ENCODE measurements at places on chromosomes 1 and 21. TPM values are rescaled to one million over a fixed set of nuclear protein-coding genes. Genes with fewer than 3 reads are reported as not detected.
A peak's percentile ranks its signal among the peaks of the same experiment; 100 is the strongest.

GRCh38 chr1:149917571-149918144, at the start of gene SV2A:
Gene SV2A (minus strand): TSS chr1:149917844. CDS start chr1:149913840, 4,004 bp downstream.
- peaks cover 52% of the 10 kb centered on the region for H3K4me1 ChIP-seq
- no peaks in the 10 kb centered on the region for H3K27me3 ChIP-seq
- peak within 1 kb of the TSS; percentile 79 for H3K4me3 ChIP-seq
- peak; percentile 43 for DNase-seq

DNA sequence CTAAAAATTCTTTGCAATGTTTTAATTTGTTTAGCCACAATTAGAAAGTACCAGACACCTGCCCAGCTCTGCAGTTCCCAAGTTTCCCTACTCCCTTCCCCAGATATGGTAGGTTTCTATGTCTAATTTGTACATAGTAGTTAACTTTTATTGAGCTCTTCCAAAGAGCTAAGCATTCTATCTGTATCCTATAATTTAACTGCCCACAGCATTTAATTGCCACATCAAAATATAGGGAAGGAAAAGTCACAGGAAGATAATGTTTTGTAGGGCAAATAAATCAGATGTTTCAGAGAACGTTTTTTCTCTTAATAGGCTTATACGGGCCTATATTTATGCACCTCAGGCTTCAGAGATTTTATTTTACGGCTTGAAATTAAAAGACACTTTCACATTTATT, 15.7 kb upstream of the FMO3 start:
- no peaks in the 10 kb centered on the region for H3K4me1 ChIP-seq
- no peaks in the 10 kb centered on the region for H3K36me3 ChIP-seq
- DNase-seq = no peak
- H3K27me3 ChIP-seq = no peaks in the 10 kb centered on the region
- H3K4me3 ChIP-seq = no peak overlapping the region

- H3K27me3 ChIP-seq = peaks cover 2% of the 10 kb centered on the region
- no peak for DNase-seq
- H3K4me3 ChIP-seq = no peak overlapping the region
- H3K27ac ChIP-seq = no peak overlapping the region
These were observed 85.2 kb downstream of the HIVEP3 start for GRCh38 chr1:41833519-41834000.

DNA sequence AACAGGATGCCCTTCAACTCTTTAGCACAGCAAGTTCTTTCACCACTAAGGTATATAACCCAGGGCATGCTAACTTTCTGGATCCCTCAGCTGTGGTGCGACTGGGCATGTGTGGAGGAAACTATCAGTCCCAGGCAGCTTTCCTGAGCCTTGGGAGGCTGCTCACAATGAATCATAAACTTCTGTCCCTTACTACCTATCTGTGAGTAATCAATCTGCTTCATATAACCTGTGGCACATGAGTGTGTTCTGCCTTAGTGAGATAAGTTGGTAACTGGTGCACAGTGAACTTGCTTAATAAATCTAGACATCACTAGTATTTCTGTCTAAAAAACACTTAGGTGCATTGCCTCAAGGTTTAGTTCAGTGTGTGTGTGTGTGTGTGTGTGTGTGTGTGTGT, 158.0 kb downstream of the GPATCH2 start:
- no peaks in the 10 kb centered on the region for H3K36me3 ChIP-seq
- H3K4me1 ChIP-seq = no peaks in the 10 kb centered on the region
- H3K27me3 ChIP-seq = no peaks in the 10 kb centered on the region
- DNase-seq = no peak

- no peaks in the 10 kb centered on the region for H3K36me3 ChIP-seq
- H3K27ac ChIP-seq = peak overlapping the region; percentile 43
- peaks cover 52% of the 10 kb centered on the region for H3K4me1 ChIP-seq
- DNase-seq = peak; percentile 69
These were observed 18.9 kb upstream of the ZNF683 start for GRCh38 chr1:26391450-26391849.

GRCh38 chr1:5670590-5671350, 321.5 kb downstream of the NPHP4 start:
- H3K27ac ChIP-seq = no peak overlapping the region
- H3K4me1 ChIP-seq = peaks cover 3% of the 10 kb centered on the region
- no peak for DNase-seq
- no peaks in the 10 kb centered on the region for H3K36me3 ChIP-seq

- H3K4me1 ChIP-seq = peaks cover 8% of the 10 kb centered on the region
- no peak for DNase-seq
- no peaks in the 10 kb centered on the region for H3K27me3 ChIP-seq
- H3K4me3 ChIP-seq = no peak overlapping the region
- peaks cover 24% of the 10 kb centered on the region for H3K36me3 ChIP-seq
- H3K27ac ChIP-seq = no peak overlapping the region
These were observed 75.8 kb upstream of the DPH5 start for GRCh38 chr1:101101360-101101759.

DNA sequence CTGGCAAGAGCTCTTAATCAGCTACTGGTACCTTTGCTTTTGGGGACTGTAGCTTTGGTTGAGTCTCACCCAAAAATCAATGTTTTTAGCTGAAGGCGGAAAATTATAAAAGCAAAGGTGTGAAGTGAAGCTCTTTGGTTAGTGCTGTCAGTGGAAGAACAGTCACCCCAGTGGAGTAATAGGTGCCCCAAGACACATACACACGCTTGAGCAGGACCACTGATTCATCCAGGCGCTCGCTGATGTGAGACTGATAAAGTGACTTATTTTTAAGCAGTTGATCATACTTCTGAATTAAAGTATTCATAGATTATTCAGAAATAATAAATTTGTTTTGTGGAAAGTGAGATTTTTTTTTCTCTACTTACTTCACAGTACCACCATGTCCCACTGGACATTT, 37.1 kb downstream of the TGFB2 start:
- no peak for DNase-seq
- H3K4me1 ChIP-seq = peaks cover 5% of the 10 kb centered on the region
- H3K4me3 ChIP-seq = no peak overlapping the region
- H3K36me3 ChIP-seq = no peaks in the 10 kb centered on the region

DNA sequence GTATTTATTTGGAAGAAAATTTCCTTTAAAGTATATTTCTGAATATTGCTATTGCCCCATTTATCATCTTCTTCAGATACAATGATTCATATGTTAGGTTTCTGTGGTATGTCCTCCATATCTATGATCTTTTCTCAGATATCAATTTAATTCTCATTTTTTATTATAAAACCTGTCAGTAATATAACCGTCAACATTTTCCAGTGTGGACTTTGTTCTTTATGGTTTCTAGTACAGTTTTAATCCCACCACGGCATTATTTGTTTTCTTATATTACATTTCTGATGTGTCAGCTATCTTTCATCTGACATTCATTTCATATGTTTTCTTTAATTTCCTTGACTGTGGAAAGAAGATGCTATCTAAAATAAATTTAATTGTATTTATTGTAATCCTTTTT, 97.9 kb downstream of the PLPPR5 start:
- H3K4me3 ChIP-seq = no peak overlapping the region
- H3K27ac ChIP-seq = no peak overlapping the region
- no peaks in the 10 kb centered on the region for H3K27me3 ChIP-seq
- DNase-seq = no peak
- no peaks in the 10 kb centered on the region for H3K4me1 ChIP-seq
- no peaks in the 10 kb centered on the region for H3K36me3 ChIP-seq

GRCh38 chr1:116737855-116738321, 16.3 kb upstream of the CD2 start:
- no peaks in the 10 kb centered on the region for H3K27me3 ChIP-seq
- peaks cover 18% of the 10 kb centered on the region for H3K36me3 ChIP-seq
- H3K4me3 ChIP-seq = peak overlapping the region; percentile 55
- peaks cover 58% of the 10 kb centered on the region for H3K4me1 ChIP-seq

GRCh38 chr1:110094931-110095654, 17.1 kb upstream of the UBL4B start:
- H3K27ac ChIP-seq = no peak overlapping the region
- DNase-seq = no peak
- H3K4me1 ChIP-seq = no peaks in the 10 kb centered on the region
- no peaks in the 10 kb centered on the region for H3K36me3 ChIP-seq

DNA sequence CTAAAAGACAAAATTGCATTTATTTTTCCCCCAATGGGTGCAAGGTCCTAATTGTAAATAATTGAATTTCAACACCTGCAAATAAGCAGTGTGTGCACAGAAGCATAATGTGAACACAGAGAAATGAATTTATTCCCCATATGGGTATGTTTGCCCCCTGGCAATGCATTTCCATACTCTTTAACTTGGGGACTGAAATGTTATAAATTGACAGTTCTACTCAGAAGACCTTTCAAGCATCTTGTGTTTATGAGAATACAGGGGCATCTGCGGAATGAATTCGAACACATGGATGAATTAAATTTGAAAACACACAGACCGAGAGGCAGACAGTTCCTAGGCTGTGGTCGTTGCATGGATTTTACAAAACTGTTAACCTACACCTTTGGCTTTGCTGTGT, 3.5 kb downstream of the PBX1 start:
- peaks cover 6% of the 10 kb centered on the region for H3K4me1 ChIP-seq
- H3K4me3 ChIP-seq = no peak overlapping the region

Gene OPTC
- total RNA-seq = not detected

Gene CA6
- total RNA-seq = 0.31 TPM

Gene LRRC71
- not detected for total RNA-seq

Gene FRRS1
- 2.1 TPM for total RNA-seq

Measured in activated CD4-positive, alpha-beta T cell treated with anti-CD3 and anti-CD28 coated beads, Interleukin-2, amount 10 ng/mL, durations not matched to agents 7 days and 5 days (primary cell).